ENCODE measurements at places on chromosomes 13 and 19. TPM values are rescaled to one million over a fixed set of nuclear protein-coding genes. Genes with fewer than 3 reads are reported as not detected.

GRCh38 chr13:48944221-48944620 is 31.5 kb upstream of the FNDC3A start:
- no peak for DNase-seq

CD209 gene
- polyA plus RNA-seq, result 3.9 TPM

AP1M2 gene
- not detected for polyA plus RNA-seq

DNA sequence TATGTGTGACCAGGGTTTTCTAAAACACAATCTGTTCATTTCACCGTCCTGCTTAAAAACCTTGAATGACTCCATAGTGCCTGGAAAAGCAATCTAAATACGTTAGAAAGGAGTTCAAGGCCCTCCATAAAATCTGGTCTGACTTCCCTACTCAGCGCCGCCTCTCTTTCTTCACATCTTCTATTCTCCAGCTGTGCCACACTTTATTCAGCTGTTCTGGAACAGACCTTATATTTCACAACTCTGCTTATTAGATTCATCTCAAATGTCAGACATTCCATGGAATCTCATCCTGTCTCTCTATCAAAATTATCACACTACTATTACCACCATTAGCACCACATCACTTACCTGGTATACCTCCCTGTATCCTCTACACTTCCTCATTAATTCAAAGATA is 19.8 kb upstream of the SPART start:
- DNase-seq, result no peak

DNA sequence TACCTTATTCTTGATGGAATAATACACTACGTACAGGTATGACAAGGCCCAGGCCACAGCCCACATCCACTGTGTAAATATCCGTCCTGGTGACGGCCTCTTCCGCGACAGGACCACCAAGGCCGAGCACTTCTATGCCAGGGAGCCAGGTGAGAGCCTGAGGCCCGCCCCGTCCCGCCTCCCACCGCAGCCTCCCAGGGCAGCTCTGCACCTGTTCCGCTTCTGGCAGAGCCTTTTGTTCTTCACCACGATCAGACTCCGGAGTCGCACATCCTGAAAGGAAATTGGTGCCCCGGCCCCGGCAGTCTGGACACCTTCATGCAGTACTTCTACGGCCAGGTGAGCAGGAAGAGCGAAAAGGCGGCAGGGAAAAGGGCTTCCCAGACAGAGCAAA is 10.6 kb upstream of the ZNF358 start:
- DNase-seq, result no peak

- no peak for DNase-seq
Observed at GRCh38 chr13:61727767-61728166, 312.1 kb upstream of the PCDH20 start.

GRCh38 chr13:101529422-101529821 is 76.9 kb downstream of the ITGBL1 start:
- no peak for DNase-seq

DNA sequence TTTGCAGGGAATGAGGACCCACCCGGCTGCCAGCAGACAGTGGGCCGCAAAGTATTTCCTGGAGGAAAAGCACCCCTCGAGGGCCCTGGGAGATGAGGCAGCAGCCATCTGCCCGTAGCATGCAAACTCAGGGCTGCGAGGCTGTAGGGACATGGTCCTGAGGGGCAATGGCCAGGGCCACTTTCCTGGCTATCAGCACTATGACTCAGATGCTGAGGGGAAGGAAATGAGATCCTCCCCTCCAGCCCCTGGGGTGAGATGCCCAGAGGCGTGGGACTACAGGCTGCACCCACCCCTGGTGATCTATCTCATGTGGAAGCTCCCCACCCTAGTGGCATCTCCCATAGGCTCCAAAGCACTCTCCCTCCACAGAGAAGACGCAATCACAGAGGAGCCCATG is 80.1 kb downstream of the SLC7A1 start:
- DNase-seq, result no peak

- DNase-seq, result no peak
Observed at GRCh38 chr19:32201211-32201610, 144.2 kb upstream of the ZNF507 start.

DNA sequence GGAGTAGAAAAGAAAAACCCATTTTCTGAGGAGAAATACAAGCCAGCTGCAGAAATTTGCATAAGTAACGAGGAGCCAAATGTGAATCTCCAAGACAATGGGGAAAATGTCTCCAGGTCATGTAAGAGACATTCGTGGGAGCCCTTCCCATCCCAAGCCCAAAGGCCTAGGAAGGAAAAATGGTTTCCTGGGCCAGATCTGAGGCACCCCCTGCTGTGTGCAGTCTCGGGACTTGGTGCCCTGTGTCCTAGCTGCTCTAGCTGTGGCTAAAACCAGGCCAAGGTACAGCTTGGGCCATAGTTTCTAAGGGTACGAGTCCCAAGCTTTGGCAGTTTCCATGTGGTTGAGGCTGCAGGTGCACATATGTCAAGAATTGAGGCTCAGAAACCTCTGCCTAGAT is 444.9 kb downstream of the PCDH20 start:
- DNase-seq, result no peak

GRCh38 chr13:79880818-79881217 is 399.9 kb downstream of the NDFIP2 start:
- no peak for DNase-seq

GRCh38 chr19:54254195-54254906 is 2.7 kb downstream of the LILRB5 start:
- DNase-seq, result no peak

GRCh38 chr13:113874177-113874576 is 10.3 kb upstream of the GAS6 start:
- no peak for DNase-seq

GRCh38 chr19:3098515-3099346 is 4.6 kb downstream of the GNA11 start:
- DNase-seq, result no peak

LGALS7 gene
- polyA plus RNA-seq, result 0.58 TPM

- no peak for DNase-seq
Observed at GRCh38 chr19:30778061-30778460, 405.9 kb downstream of the ZNF536 start.

- peak; percentile 39 for DNase-seq
Observed at GRCh38 chr13:96090240-96091101, 564 bp downstream of the HS6ST3 start.
